T-cell (primary cell): ENCODE measurements at places on chromosomes 1 and 21.
A peak's percentile ranks its signal among the peaks of the same experiment; 100 is the strongest.

DNA sequence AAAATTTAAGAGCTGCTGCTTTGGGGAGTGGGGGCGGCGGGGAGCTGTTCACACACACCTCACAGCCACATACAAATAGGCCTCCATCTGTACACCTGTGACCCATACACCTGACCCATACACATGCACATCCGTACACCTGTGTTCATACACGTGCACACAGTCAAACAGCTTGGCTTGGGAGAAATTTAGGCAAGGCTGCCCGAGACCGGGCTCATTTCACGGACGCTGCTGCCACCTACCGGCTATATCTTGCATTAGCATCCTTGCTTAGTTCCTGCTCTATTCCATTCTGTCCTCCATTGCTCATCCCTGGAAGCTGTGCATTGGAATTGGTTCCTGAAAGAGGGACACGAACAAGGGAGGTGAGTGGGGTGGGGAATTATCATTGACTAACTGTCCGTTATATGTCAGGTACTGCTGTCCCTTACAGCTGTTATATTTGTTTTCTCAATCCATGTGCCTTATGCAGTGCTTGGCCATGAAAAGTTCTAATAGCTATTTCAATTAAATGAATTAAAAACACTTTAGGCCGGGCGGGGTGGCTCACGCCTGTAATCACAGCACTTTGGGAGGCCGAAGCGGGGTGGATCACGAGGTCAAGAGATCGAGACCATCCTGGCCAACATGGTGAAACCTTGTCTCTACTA is 37.1 kb upstream of the EPB41 start:
- DNase-seq: peak; percentile 71

DNA sequence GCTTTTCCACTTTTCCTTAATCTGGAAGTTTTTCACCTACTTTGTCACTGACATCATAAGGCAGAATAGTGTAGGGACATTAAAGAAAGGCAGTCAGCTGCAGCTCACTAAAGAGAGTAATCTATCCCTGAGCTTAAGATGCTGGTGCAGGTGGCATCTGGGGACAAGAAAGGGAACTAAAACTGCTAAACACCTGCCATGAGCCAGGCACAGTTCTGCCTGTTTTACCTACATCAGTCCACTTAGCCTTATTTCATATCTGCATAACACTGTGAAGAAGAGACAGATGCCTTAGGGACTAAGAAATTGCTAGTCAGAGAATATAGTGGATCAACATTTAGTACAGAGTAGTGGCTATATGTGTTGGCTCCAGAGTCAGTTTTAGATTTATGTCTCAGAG is 88.1 kb downstream of the GPATCH2 start:
- DNase-seq: no peak

- no peak for DNase-seq
Observed at GRCh38 chr1:39567302-39567701, 9.3 kb downstream of the PABPC4 start.

DNA sequence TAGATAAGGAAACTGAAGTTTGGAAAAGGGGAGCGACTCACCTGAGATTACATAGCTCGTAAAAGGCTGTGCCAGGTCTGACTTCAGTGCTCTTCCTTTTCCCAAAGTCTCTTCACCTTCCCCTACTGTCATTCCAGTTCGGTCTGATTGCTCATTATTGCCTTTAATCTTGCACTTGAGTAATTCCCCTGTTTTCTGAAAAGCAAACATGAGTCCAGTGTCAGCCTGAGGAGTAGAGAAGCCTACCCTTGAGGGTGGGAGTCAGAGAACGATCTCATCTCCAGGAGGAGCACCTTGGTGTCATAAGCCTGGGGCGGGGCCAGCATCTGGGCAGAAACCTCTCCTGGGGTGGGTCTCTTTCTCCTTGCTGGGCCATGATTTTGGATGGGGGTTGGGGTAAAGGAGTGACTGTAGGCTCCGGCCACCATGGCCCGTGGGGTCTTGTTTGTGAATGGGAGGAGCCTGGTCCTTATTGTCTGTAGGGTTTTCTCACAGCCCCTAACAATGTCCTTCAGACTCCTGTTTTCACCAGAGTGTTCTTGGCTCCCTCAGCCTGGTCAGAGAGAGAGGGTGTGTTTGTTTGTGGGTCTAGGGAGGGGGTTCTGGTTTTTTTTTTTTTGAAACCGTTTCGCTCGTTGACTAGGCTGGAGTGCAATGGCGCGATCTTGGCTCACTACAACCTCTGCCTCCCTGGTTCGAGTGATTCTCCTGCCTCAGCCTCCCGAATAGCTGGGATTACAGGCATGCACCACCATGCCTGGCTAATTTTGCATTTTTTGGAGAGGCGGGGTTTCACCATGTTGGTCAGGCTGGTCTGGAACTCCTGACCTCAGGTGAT is 6.0 kb downstream of the VANGL2 start:
- DNase-seq: no peak

- DNase-seq: no peak
Observed at GRCh38 chr1:156667610-156667967, 9.6 kb downstream of the NES start.

DNA sequence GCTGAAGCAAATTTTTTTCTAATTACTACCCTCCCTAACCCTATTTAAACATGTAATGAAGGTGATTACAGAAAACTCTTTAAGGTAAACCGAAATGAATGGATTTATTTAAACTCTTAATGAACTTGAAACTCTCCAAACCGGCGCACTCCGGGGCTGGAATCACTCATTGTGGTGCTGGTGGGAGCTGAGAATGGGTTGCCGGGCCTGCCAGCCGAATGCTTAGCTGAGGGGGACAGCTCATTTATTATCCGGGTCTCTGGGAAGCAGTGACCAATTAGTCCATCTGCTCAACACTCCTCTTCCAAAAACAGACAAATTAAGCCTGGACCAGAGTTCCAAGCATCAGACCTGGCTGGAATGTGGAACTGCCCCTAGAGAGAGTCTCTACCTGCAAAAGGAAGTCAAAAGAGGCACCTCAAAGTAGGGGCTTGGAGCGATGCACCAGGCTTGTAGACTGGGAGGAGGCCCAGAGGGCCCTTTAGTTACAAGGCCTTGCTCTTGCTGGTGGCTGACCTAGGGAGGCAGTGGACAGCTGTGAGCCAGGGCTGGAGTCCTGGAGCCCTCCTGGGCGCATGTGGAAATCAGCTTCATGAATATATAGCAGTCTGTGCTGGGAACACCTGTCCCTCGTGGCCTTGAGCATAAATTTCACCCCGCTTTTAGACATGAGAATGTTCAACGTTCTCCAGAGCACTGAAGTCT is 320.7 kb downstream of the AJAP1 start:
- no peak for DNase-seq

DNA sequence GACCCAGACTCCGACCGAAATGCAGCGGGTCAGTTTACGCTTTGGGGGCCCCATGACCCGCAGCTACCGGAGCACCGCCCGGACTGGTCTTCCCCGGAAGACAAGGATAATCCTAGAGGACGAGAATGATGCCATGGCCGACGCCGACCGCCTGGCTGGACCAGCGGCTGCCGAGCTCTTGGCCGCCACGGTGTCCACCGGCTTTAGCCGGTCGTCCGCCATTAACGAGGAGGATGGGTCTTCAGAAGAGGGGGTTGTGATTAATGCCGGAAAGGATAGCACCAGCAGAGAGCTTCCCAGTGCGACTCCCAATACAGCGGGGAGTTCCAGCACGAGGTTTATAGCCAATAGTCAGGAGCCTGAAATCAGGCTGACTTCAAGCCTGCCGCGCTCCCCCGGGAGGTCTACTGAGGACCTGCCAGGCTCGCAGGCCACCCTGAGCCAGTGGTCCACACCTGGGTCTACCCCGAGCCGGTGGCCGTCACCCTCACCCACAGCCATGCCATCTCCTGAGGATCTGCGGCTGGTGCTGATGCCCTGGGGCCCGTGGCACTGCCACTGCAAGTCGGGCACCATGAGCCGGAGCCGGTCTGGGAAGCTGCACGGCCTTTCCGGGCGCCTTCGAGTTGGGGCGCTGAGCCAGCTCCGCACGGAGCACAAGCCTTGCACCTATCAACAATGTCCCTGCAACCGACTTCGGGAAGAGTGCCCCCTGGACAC is 534 bp downstream of the C1orf56 start:
- DNase-seq: peak; percentile 57

- no peak for DNase-seq
Observed at GRCh38 chr21:46248422-46248782, 19.8 kb upstream of the LSS start.

GRCh38 chr1:229023651-229024300 is 247.1 kb upstream of the RAB4A start:
- DNase-seq: no peak

DNA sequence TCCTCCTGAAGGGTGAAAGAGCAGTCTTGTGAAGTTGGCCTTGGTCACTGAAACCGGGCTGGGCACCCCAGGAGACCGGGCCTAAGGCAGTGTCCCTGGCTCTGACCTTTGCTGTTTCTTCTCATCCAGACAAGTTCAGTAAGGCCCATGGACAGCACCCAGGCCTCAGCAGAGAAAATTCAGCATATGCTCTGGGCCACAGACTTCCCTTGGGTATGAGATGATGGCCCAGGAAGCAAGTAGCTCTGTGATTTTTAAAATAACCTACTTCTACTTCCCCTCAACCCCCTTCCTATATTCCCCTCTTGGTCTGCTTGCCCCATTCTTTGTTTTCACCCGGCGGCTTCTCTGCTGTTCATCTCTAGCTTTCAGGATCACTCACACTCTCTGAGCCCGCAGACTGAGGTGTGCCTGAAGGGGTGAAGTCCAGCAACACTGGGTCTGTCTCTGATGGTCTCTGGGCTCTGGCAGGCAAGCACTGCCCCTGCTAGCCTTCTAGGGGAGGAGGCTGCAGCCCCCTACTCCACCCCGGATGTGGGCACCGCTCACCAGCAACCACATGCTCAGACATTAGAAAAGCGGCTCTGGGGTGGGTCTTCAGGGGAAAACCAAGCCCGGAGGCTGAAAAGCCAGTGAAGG is 2.9 kb upstream of the GPR25 start:
- no peak for DNase-seq

- no peak for DNase-seq
Observed at GRCh38 chr21:17494051-17494450, 18.8 kb upstream of the CXADR start.

DNA sequence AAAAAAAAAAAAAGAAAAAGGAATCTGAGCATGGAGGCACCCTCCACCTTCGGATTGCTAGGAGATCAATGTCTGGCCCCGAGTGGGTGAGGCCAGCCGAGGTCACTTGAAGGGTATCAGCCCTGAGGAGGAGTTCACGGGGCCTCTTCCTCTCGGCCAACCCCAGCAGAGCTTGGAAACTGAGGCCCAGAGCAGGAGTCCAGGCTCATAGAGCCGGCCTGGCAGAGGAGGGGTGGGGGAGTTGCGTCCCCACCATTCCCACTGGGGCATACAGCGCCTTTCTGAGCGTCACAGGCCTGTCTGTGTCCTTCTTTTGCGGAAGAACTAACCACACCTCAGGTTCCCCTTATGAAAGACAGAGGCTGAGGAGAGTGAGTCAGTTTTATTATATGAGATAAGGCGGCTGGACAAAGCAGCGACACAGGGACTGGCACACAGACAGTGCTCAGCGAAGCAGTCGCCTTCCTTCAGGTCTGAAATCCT is 17.1 kb upstream of the EPHA2 start:
- no peak for DNase-seq

- no peak for DNase-seq
Observed at GRCh38 chr1:15426492-15427279, 11.6 kb upstream of the CTRC start.

- peak; percentile 89 for DNase-seq
Observed at GRCh38 chr1:26833432-26834405, 7.2 kb downstream of the ZDHHC18 start.

DNA sequence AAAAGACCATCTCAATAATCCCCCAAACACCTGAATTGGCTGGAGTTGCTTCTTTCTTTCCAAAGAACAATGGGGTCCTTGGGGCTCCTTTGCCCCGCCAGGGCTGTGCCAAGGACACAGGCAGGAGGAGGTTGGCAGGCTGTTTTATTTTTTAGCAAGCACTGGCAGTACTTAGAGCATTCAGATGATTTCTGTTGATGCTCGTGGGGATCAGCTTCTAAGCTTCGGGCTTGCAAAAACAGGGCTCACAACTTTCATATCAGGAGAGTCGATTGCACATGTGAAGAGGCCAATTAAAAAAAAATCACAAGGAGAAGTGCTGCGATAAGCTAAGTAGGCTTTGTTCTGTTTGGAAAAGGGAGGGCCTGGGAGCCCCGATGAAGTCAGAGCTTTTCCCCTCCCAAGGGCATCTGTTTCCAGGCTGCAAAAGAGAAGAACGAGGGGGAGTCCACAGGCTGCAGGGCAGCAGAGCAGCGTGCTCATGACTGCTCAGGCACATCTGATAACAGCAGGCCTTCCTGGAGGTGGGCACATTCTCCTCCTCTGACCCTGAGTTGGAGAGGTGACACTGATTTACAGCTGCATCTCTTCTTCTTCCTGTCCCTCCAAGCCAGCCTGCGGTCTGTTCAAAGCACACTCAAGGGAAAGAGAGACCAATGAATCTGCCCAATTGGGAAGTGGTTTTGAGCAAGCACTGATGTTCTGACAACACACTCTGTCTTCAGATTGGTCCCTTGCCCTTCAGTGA is 27.3 kb upstream of the BCAR3 start:
- DNase-seq: no peak

DNA sequence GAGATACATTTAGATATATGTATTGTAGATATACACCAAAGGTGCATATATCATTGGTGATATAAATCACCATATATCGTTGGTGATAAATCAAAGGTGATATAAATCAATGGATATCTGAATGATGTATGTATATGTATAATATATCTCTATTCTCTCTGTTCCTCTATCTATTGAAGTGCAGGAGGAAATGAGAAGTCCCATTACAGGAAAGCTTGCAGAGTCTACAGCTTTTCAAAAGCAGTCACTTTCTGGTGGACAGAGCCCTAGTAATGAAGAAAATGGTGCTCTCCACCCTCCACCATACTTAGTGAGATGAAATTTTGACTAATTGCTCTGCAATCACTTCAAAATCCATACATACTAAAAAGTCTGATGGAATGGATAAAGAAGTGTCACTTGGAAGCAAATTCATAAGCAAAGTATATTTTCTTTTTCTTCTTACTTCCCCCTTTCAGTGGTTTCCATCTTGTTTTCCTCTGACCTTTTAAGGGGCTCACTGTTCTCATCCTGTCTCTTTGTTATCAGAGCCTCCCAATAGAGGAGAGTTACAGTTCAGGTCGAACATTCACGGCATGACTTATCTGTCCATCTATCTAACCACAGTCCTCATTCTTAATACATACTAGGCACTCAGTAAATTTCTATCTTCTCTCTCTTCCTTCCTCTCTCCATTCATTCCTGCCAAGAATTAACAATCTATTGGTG is 227.2 kb downstream of the KCNJ6 start:
- no peak for DNase-seq

- no peak for DNase-seq
Observed at GRCh38 chr1:84869720-84870119, 23.3 kb downstream of the LPAR3 start.

GRCh38 chr1:4086921-4087320 is 186.8 kb upstream of the C1orf174 start:
- DNase-seq: no peak
